SHP77 (cell line): ENCODE measurements at places on chromosomes 2 and 18.

DNA sequence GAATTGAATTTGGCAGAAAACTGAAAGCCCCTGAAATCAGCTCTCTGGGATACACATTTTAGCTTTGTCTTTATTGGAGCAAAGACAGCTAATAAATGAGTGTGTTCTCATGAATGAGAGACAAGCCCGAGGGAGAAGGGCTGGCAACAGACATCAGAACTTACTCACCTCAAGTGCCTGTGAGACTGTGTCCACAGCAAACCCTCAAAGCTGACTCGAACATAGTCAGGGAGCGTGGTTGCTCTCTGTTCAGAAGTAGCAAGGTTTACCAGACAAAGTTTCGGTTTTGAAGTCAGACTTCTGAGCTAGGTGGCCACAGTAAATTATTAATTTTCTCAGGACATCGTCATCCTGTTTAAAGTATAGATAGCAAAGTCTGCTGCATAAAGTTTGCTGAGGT is 207.9 kb downstream of the CMPK2 start:
- no peak for DNase-seq

DNA sequence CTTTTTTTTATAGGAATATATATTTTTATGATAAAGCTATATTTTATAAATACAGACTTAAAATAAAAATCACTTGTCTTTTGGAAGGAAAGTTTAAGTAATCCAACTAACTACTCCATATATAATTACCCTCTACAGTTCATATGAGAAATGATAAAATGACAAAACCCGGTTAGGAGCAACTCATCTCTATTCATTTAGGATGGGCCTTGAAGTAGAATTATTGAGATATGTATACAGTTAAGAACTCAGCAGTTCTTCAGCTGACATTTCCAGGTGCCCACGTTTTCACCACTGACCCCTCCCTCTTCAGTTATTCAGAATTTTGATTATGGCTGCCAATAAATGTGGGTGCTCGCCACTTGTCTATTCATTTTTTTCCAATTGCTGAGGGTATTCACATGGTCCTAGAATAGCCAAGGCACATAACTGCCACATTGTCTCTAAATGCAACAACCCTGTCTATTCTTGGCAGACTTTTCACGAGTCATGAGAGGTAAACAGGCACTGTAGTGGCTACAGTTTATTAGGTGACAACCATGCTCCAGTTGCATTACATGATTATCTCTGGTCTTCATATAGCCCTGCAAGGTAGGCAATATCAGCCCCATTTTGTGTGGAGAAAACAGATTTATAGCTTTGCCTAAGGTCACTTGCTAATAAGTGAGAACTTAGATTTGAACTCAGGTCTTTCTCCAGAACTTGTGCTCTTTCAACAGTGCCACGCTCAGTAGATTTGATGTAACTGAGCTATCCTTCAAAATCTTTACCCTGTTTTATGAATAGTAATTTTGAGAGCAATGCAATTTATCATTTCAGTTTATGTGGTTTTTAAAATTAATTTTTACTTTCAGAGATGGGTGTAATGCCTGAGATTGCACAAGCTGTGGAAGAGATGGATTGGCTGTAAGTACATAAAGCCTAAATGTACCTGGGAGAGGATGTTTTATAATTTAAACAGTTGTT is 2.9 kb downstream of the DDX1 start:
- no peak for DNase-seq

DNA sequence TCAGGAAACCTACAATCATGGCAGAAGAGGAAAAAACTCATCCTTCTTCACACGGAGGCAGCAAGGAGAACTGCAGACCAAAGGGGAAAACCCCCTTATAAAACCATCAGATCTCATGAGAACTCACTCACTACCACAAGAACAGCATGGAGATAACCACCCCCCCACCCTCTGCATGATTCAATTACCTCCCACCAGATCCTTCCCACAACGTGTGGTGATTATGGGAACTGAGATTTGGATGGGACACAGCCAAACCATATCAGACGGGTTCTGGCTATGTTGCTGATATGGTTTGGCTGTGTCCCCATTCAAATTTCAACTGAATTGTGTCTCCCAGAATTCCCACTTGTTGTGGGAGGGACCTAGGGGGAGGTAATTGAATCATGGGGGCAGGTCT is 28.7 kb upstream of the CCDC150 start:
- no peak for DNase-seq

DNA sequence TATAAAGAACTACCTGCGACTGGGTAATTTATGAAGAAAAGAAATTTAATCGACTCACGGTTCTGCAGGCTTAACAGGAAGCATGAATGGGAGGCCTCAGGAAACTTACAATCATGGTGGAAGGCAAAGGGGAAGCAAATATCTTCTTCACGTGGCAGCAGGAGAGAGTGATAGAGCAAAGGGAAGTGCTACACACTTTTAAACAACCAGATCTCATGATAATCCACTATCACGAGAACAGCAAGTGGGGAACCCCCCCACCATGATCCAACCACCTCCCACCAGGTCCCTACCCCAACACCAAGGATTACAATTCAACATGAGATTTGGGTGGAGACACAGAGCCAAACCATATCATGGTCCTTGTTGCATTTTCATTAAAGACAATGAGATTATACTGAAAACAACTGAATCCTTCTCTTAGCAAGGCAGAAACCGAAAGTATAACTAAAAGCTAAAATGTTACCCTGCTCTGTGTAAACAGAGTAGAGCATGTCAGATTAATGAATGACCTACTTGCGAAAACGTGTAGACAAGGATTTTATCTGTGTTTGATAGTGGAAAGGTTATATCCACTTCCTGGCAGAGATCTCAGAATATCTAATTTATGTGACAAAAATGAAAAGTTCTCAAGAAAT is 60.1 kb upstream of the RBBP8 start:
- no peak for DNase-seq

DNA sequence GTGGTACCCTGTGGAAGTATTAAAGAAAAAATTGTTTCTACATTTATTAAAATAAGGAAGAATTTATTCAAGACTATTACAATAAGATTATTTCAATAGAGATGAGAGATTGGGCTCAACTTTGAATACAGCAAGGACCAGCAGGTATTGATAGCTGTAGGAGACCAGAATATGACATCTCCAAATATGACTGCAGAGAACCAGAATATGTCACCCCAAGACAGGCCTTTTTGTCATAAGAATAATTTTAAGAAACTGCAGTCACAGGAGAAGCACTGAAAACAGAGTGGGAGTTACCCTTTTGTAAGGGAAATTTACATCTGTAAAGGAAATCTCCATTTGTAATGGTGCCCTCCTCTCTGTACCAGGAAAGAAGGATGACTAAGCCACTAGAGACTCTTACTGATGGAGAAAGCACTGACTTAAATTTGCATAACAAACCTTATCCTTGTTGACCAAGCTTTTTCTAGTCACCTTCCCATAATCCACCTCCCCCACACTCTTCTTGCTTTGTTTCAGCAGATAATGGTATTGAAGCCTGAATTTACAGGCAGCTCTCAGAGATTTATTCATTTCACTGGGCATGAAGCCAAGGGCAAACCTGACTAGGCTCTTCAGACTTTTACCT is 145.1 kb upstream of the RMP24 start:
- DNase-seq = no peak

GRCh38 chr2:194004590-194005206 is 1652.3 kb upstream of the SLC39A10 start:
- no peak for DNase-seq

DNA sequence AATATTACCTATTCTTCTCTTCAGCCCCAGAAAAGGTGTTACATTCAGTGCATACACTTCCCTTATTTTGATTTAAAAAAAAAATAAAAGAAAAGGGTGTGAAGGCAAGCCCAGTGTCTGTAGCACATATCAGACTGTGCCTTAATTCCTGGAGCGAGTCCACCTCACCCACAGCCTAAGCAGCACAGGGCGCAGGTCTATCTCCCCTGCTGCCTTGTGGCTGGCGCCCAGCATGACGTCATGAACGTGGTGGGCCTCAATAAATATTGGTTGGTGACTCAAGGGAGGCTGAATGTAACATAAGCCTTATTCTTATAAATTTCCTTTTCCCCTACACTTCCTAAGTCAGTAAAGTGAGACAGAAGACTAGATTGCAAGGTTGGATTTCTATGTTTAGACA is 26.4 kb downstream of the ST3GAL5 start:
- no peak for DNase-seq

DNA sequence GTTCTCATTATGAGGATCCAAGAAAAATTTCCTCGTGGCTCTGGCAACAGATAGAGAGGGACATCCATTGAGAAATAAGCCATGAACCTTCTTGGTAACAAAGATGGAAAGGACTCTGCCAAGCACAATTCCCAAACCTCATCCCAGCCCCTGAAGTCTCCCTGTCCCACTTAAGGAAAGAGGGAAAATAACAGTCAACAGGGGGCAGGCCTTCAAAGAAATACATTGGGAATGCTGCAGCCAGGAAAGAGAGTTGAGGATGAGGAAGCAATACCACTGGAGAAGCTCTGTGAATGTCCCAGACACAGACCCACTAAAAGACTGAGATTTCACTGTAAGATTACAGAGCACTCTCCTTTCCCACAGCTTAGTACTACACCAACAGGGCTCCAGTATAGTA is 93.2 kb downstream of the CD226 start:
- DNase-seq = no peak

DNA sequence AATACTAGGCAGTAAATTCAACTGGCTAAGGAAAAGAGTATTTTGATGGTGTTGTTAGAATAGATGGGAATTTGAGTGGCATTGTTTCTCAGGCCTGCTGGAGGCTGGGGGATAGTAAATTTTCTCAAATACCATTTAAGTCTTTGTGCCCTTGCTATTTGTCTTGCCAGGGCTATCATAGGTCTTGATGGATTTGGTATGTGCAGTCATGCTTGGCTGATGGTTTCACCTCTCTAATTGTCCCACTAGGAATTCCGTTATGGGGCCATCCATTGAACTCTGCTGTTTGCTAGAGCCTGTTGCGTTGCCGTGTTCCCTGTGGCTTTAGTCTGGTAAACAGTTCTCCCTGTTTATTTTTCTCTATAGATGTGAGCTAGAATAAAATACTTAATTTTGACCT is 438.1 kb upstream of the FAM98A start:
- DNase-seq = no peak

DNA sequence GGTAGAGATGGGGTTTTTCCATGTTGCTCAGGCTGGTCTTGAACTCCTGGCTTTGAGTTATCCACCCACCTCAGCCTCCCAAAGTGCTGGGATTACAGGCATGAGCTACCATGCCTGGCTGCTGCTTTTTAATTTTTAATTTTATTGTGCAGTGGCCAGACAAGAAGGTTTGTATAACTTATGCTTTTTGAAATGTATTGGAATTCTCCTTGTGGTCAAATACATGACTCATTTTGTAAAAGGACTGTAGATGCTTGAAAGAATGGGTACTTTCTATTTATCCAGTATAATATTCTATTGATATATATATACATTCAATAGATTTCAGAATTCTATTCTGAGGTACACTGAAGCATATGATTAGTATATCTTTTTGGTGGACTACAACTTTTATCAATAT is 82.6 kb upstream of the ST3GAL5 start:
- no peak for DNase-seq

DNA sequence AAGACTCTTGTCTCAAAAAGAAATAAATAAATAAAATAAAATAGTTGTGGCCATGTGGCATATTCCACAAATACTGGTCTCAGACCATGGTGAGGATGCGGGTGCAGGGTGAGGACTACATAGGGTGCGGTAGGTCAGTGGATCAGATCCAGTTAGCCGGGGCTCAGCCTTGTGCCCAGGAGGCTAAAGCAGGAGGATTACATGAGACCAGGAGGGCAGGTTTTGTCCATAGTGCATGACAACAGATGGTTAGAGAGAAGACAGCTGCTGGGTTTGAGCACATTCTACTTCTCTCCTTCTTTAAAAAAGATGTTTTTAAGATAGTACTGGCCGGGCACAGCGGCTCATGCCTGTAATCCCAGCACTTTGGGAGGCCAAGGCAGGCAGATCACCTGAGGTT is 12.8 kb upstream of the PSD4 start:
- DNase-seq = no peak

GRCh38 chr2:101710036-101710435 is 12.5 kb downstream of the MAP4K4 start:
- DNase-seq = no peak

GRCh38 chr18:76721207-76721996 is 101.0 kb upstream of the ZNF236 start:
- no peak for DNase-seq
